ENCODE measurements at places on chromosomes 7 and 10.

DNA sequence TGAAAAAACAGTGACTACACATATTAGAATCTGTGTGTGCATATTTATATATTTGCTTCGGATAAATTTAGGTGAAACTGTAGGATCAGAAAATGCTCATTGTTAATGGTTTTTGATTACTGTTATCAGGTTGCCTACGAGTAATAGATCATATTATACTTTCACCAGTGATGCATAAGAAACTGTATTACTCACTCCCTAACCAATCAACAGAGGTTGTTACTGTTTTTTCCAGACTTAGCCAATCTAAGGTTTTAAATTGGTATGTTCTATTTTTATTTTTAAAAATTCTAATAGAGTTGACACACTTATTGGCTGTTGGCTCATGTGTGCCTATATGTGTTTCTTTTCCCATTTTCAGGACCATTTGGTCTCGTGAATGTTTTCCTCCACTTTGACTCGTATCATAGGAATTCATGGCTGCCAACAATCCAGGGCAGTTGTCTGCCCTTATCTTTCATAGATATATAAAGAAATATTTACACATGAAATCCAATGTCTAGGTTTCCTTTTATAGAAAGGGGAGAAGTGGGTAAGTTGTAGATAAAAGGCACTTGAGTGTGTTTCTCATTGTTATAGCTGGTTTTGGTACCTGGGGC is 59.2 kb downstream of the ANLN start:
- no peak for DNase-seq

DNA sequence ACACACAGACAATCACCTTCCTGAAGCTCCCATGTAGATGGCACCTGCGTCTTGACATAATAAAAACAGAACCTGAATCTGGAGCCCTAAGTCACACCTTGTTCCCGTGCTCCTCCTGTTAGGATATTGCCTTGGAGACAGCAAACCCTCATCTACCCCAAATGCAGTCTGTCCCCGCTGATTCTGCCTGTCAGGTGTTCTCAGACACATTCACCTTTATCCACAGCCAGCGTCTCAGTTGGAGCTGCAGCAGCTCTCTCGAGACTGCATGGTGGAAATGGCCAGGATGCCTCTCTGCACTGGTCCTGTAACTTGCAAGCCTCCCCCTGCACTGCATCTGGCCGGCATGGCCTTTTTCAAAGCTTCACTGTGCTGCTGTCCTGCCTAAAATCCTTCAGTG is 218.0 kb upstream of the ZNF32 start:
- no peak for DNase-seq

DNA sequence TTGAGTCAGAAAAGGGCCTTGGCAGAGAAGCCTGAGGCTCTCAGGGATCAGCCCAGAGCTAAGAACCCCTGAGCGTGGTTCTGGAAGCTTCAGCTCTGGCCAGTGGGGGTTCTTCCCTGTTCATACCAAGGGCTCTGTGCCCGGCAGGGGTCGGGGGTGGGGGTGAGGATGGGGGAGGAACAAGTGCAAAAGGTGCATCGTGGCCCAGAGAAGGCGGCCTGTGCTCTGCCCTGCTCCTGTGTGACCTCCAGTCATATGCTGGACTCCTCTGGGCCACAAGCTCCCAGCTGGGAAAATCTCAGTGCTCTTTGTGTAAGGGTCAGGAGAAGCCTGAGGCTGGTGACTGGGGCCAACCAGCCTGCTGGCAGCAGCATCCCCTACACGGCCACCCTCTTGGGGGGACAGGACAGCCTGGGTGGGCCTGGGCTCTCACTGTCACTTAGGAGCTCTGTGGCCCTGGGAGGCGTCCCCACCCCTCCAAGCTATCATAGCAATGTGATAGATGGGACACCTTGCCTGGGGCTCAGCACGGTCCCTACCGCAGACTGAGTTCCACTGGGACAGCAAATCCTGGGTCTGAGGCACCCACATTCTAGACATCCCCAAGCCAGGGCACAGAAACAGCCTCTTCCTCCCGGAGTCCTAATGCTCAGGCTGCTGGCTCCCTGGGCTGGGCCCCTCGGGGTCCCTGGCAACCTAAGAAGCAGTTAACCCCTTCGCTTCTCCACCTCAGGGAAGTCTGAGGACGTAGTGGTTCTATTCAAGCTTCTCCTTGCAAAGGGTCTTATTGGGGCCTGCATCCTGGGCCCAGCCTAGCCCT is 2.5 kb downstream of the MMRN2 start:
- no peak for DNase-seq

DNA sequence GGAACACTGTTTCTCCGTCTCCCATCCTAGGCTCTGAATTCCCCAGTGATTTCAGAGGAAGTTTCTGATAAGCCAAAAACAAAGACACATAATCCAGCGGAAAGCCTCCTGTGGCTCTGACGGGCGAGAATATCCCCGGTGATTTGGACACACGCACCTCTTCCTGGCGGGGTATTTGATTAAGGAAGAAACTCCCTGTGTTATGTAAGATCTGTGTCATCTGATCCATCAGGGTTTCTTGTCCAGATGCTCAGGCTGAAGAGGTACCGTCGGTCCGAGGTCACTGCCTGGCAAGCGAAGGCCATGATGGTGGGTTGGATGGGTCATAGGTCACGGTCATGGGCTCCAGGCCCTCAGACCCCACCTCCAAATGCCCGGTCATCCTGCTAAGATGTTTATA is 39.6 kb upstream of the DNAJB6 start:
- no peak for DNase-seq

- no peak for DNase-seq
These were observed 8.3 kb downstream of the XPNPEP1 start for GRCh38 chr10:109914966-109915365.

GRCh38 chr10:33878238-33878786 is 543.8 kb upstream of the NRP1 start:
- DNase-seq = no peak

DNA sequence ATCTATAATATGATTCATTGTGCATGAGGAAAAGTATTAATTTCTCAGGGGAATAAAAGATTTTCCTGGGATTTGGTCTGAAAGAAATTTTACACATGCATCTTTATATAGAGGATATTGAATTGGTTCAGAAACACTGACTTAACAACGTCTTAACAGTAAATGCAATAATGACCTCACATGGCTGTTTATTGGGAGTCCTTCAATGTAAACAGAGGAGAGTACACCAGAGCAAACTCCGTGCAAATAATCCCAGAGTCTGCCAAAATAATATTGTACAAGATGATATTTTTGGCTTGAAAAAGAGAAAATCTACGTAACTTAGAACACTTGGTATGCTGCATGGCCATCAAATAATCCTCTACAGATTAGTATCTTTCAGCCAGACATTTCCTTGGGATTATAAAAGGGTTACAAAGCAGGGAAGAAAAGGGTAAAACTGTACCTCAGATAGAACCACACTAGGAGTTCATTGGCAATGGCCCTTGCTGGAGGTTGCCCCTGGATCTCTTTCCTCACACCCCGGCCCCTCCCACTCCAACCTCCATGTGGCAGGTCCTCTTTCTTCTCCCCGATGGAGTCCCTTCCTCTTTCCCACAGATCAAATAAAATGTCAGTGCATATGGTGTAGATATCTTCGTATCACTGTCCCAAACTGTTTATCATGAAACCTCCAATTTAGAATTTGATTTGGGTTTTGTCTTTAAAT is 196.4 kb downstream of the EVX1 start:
- no peak for DNase-seq

GRCh38 chr7:130881091-130881798 is 147.2 kb upstream of the KLF14 start:
- no peak for DNase-seq

DNA sequence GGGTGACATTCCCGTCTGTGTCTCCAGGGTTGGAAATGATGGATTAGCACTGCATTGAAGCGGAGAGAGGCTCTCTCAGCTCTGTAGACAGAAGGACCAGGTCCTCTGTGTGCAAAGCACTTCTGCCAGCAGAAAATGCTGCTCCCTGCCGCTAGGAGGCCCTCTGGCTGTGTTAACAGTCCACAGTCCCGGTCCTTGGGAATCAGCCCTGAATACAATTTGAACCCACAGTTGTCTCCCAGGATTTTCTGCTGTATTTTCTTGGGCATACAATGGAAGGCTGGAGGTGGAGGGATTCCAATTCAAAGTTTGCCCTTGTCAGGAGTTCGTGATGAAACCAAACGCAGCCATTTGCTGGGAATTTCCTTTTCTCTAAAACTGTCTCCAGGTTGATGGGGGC is 205.2 kb downstream of the GLRX3 start:
- no peak for DNase-seq

DNA sequence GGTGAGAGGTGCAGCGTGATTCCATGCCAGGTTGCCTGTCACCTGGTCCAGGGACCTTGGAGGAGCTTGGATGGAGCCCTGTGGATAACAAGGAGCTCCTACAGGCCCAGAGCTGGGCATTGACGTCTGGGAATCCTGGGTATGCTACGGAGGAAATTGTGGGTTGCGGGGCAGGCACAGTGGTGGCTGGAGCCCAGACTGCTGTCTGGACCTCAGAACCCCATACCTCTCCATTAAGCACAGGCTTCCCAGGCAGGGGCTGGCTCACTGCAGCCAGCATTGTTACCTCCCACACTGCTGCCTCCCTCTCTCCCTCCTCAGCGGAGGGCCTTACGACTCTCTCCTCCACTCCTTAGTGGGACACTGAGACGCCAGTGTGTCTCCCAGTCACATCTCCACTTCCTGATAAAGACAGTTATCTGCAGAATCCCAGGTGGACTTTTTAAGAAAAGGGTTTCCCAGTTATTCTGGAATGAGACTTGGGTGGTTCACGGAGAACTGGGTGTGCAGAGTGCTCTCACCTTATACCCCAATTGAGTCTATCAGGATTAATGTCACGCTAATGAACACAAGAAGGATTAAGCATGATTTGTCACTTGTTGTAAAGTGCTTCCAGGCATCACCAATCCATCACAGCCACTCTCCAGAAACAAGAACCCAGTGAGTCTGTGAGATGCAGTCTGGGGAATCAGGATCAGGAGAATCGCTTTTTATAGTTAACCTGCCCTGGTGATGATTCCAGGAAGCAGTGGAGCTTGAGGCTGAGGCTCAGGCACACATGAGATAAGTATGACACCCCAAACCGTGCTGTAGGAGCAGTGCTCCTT is 309.4 kb downstream of the RPS24 start:
- no peak for DNase-seq

DNA sequence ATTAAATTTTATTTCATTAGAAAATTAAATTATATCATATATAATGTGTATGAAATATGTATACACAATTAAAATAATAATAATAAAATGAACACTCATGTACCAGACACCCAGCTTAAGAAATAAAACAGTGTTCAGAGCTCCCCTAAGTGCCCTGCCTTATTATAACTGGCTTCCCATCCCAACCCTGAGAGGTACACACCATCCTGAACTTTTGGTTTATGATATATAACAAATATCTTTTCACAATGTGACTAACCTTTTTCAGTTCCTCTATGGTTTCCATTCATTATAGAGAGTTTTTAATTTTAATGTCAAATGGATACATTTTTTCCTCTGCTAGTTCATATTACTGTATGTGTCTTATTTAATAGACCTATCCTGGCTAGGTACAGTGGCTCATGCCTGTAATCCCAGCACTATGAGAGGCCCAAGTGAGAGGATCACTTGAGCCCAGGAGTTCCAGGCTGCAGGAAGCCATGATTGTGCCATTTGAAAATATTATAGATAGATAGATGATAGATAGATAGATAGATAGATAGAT is 24.0 kb upstream of the STEAP2 start:
- DNase-seq = no peak

GRCh38 chr7:111083413-111083812 is 7.5 kb upstream of the LRRN3 start:
- DNase-seq = no peak

DNA sequence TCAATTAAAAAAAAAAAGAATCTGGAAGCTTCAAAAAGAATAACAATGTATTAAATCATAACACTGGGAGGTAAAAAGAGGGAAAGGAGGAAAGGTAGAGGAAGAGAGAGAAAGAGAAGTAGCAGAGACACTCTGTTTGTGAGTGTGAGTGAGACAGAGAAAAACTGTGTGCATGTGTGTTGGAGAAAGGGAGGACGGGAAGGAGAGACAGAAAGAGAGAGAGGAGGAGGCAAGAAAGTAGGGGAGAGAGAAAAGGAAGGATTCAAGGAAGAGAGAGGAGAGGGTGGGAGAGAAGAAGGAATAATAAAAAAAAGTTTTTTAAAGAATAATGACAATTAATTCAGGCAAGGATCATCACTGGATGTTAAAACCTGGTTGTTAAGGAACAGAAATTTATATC is 77.9 kb downstream of the RNLS start:
- no peak for DNase-seq

DNA sequence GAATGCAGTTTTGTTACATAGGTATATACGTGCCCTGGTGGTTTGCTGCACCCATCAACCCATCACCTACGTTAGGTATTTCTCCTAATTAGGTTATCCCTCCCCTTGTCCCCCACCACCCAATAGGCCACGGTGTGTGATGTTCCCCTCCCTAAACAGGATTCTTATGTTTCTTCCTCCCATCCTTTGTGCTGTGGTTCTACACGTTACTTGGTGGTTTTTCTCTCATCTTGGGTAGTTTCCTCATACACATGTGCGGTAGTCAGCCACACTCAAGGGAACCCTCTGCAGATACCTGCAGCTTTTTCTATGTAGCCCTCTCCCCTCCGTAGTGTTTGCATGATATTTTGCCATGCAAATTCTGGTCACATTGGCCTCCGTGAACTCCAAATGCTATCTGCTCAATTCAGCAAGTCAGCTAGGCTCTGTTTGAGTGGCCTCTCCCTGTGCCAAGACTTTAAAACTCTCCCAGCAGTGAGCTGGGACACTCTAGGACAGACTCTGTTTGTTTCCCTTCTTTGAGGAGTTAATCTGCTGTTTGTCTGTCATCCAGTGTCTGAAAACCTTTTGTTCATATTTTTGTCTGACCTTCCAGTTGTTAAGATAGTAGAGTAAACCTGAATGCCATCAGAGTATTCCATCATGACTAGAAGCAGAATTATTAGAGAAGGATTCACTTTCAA is 41.0 kb downstream of the RABGEF1 start:
- no peak for DNase-seq

- no peak for DNase-seq
These were observed 17.9 kb downstream of the SCRN1 start for GRCh38 chr7:29971566-29972314.

Measured in activated naive CD4-positive, alpha-beta T cell (primary cell).